ENCODE measurements at places on chromosomes 3 and 15. TPM values are rescaled to one million over a fixed set of nuclear protein-coding genes. Genes with fewer than 3 reads are reported as not detected.

DNA sequence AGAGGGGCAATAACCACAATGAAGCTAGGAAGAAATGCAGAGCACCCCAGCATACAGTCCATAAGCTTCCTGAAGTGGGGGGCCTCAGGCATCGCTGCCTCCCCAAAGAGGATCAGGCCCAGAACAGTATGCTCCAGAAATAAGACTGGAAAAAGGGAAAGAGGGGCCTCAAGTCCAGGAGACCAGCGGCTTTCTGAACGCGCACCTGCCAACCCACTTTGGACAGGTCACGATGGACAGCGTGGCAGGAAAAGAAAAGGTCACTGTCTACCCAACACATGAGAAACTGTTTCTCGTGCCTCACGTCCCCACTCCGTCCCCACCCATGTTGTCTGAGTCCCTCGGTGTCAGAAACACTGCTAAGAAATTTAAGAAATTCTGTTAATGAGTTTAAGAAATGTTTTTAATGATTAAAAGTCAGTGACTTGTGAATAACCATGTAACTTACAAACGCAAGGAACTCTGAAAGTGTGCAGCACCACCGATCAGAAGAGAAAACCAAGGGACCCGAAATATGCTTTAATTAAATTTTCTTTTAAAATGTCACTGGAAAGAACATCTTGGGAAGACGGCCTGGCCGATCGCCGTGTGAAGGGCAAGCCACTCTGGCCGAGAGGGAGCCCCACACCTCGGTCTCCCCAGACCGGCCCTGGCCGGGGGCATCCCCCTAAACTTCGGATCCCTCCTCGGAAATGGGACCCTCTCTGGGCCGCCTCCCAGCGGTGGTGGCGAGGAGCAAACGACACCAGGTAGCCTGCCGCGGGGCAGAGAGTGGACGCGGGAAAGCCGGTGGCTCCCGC, 1.7 kb upstream of the PPARG start:
- peak; percentile 60 for DNase-seq

- no peak for DNase-seq
Measured at GRCh38 chr15:91223863-91224262, 123.8 kb downstream of the SV2B start.

DNA sequence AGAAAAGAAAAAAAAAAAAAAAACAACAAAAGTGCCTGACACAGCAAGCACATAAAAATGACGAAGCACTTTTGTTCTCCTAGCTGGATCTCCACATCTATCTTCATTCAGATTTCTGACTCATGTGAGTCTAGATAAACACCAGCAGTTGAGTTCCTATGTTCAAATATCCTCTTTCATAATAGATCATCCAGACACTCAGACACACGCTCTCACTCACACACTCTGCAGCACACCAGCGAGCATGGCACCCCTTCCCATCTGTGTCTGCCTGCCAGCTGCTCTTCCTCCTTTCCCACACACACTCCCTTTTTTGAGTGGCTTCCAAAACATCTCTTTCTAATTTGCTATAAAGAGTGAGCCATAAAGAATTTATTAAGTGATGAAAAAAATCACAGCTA, 19.8 kb upstream of the CELF6 start:
- DNase-seq, result no peak

- DNase-seq, result peak; percentile 48
Measured at GRCh38 chr3:171458864-171459136, 1.4 kb downstream of the TNIK start.

DNA sequence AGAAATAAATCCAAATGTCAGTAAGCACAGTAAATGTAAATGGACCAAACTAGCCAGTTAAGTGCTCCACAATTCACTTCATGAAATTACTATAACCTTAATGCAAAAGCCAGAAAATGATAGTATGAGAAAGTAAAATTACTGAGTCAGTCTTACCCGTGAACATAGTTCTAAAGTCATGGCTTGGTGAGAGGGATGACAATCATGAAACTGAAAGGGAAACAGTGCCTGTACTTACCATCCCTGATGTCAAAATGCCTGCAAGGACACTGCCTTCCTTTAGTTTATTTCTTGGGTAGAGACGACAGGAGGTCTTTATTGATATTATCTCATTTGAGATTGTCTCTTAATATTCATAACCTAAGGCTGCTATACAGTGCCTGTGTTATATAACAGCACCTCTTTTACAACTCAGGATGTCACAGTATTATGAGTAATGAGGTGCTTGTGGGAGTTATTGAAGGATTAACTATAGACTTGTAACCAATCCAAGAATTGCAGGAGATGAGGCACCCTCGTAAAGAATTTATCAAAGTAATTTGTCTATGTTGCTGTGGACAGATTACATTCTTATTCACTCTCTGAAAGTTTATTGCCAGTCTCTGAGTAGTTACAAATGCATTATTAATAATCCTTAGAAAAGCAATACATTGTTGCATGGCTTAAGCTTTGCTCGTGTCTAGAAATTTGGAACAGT, 142.9 kb upstream of the BFSP2 start:
- no peak for DNase-seq

GRCh38 chr15:89441295-89441812, 55.0 kb downstream of the RHCG start:
- DNase-seq, result no peak

- DNase-seq, result peak; percentile 15
Measured at GRCh38 chr3:151210676-151211381, 7.8 kb upstream of the GPR171 start.

The UROC1 gene
- not detected for total RNA-seq

The GOLGA6L24 gene
- total RNA-seq, result not detected

The TTLL13 gene
- total RNA-seq, result not detected
